ENCODE measurements at places on chromosomes 13 and 19.

DNA sequence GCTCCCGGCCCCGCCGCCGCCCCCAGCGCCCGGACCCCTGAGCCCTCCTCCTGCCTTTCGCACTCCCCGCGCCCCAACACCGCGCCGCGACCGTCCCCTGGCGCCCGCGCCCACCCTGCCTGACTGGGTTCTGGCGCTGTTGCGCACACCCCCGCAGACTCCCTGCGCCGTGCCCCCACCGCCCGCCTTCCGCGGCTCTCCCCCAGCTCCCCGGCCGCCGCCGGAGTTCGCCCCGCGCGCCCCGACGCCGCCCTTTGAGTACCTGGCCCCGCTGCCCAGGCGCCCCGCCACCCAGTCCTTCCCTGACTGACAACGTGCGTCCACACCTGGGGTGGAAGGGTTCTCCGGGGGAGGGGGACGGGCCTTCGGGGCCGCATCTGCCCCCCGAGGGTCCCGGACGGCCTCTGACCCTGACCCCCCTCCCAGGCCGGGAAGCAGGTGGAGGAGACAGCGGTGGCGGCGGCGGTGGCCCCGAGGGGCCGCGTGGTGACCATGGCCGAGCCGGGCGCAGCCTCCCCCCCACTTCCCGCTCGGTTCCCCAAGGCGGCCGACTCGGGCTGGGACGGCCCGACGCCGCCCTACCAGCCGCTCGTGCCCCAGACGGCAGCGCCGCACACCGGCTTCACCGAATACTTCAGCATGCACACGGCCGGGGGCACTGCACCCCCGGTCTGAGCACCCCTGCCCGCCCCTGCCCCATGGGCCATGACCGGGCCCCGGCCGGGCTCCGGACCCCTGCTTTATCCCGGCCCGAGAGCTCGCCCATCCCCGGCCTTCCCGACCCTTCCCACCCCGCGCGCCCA lies 1.4 kb upstream of the MEGF8 start:
- no peak for DNase-seq

DNA sequence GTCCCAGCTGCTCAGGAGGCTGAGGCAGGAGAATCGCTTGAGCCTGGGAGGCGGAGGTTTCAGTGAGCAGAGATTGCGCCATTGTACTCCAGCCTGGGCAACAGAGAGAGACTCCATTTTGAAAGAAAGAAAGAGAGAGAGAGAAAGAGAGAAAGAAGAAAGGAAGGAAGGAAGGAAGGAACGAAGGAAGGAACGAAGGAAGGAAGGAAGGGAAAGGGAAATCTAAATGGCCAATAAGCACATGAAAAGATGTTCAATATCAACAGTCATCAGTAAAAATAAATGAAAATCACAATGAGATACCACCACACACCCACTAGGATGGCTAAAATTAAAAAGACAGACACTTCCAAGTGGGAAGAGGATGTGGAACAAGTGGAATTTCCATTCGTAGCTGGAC lies 19.7 kb downstream of the FXYD5 start:
- no peak for DNase-seq

DNA sequence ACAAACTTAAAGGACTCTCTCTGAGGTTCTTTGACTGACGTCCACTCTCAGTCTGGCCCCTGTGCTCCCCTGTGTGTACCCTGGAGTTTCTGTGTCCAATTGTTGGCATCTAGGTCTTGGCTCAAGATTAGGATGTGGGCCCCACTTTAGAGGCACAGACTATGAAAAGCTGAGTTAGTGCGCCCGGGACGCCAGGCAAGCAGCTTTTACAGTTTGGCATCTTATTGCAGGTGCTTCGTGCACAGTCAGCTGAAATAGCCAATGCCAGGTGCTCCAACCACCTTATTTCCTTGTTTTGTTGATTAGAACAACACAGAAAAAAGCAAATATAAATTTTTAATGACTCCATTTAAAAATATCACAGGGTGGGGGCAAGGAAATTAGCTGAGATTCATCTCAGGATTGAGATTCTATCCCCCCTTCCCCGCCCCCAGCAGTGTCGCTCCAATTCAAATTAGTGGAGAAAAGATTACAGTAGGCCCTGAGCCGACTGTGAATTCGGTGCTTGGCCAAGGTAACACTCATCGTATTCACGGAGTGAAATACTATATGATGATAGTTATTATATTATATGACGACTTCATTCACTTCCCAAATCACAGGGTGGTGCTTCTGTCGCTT lies 4.3 kb downstream of the SOX1 start:
- no peak for DNase-seq

DNA sequence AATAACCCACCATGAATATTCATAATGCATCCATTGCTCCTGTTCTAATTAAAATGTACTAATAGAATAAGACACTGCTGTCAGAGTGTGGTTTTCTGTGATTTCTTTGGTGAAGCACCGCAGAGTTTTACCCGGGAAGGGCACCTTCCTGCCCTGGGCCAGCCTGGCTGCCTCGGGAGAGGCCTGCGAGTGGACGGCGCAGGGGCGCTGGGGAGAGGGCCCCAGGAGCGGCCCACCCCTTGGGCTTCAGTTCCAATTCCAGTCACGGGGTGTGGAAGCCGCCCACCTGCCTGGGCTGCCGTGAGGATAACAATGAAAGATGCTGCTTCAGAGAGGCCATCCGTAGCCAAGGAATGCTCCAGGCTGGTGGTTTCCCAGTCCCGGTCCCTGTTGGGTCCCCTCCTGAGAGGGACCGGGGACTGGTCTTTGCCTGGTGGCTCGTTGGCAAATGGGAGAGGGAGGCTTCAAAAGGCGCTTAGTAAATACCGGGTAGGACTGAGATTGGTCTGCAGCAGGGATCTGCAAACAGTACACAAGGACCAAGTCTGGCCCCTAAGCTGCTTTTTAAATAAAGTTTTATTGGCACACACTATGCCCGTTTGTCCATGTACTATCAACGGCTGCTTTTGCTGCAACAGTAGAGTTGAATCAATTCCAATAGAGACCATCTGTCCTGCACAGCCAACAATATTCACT lies 18.0 kb downstream of the TCF3 start:
- DNase-seq, result no peak

GRCh38 chr19:711254-711653 lies 2.5 kb downstream of the PALM start:
- DNase-seq, result no peak

- no peak for DNase-seq
These were observed 10.7 kb downstream of the SYMPK start for GRCh38 chr19:45852145-45852750.

DNA sequence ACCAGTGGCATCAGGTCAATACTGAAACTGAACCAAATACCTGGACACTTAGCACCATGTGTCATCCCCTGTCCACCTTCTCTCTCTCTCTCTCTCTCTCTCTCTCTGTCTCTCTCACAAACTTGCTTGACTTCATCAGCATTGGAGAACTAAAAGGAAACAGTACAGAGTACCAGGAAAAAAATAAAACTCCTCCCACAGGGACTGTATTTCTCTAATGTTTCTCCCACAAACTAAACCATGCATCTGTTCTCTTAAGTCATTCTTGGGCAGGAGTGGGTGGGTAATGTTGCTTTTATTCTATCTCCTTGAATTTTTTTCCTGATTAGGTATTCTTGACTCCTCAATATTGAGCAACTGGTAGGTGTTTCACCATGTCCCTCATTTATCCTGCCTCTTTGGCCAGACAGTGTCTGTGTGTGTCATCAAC lies 112.9 kb upstream of the CACNA1A start:
- no peak for DNase-seq

- DNase-seq, result no peak
These were observed 164.6 kb upstream of the TSHZ3 start for GRCh38 chr19:31513841-31514240.

- no peak for DNase-seq
These were observed 238.3 kb upstream of the MAB21L1 start for GRCh38 chr13:35714588-35715377.

DNA sequence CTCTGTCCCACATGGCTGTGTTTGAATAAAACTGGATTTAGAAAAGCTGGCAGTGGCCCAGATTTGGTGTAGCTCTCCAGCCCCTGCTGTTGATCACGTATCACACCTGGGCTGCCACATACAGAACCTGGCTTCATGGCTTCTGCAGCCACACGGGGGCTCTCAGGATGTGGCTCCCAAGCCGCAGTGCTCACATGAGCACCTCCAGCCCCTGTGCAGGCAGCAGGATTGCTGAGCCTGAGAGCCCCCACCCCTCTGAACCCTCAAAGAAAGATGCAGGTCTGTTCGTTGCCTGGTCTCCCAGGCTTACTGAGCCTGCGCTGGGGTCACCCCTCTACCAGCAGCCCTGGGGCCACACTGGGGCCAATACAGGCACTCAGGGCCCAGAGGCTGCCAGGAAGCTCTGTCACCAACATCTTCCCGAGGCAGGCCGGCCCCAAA lies 2.7 kb downstream of the PLEKHF1 start:
- DNase-seq, result no peak

GRCh38 chr19:8334458-8335342 lies 8.4 kb downstream of the KANK3 start:
- no peak for DNase-seq

DNA sequence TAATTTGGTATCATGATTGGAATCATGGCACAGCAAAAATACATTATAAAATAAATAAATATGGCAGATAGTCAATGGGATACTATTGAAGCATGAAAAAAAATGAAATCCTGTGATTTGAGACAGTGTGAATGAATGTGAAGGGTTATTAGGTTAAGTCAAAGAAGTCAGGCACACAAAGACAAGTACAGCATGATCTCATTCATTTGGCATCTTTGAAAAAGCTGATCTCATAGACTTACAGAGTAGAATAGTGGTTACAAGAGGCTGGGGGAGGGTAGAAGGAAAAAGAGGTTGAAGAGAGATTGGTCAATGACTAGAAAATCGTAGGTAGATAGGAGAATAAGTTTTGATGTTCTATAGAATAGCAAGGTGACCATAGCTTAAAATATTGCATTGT lies 295.1 kb upstream of the SLITRK5 start:
- DNase-seq, result no peak

- DNase-seq, result no peak
These were observed 3.8 kb downstream of the PDE4A start for GRCh38 chr19:10424011-10424637.

- DNase-seq, result no peak
These were observed 147.8 kb upstream of the PCDH9 start for GRCh38 chr13:67377919-67378318.

GRCh38 chr19:3234800-3235199 lies 10.3 kb downstream of the CELF5 start:
- no peak for DNase-seq

DNA sequence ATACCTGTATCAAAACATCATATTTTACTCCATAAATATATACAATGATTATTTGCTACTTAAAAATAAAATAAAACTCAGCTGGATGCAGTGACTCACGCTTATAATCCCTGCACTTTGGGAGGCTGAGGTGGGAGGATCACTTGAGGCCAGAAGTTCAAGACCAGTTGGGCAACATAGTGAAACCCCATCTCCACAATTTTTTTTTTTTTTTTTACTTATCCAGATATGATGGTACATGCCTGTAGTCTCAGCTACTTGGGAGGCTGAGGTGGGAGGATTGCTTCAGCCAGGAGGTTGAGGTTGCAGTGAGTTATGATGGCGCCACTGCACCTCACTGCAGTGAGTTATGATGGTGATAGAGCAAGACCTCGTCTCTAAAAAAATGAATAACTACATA lies 22.4 kb downstream of the POU2F2 start:
- DNase-seq, result no peak

GRCh38 chr13:54928071-54928470 lies 1899.5 kb downstream of the OLFM4 start:
- DNase-seq, result no peak

DNA sequence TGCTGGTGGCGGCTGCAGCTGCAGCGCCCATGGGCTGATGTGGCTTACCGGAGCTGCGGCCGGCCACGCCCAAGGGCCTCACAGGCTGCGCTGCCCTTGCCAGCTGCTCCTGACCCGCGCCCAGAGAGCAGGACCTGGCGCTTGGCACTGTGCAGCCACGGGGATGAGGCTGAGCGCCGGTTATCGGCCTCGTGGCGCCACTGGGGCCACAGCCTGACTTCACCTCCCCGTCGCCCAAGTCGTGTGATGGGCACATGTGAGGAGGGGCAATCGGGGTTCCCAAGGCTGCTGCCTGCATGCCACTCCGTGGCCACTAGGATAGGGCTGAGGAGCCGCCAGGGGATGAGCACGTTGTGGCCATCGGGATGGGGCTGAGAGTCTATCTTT lies 77.2 kb upstream of the PABPC3 start:
- DNase-seq, result no peak

DNA sequence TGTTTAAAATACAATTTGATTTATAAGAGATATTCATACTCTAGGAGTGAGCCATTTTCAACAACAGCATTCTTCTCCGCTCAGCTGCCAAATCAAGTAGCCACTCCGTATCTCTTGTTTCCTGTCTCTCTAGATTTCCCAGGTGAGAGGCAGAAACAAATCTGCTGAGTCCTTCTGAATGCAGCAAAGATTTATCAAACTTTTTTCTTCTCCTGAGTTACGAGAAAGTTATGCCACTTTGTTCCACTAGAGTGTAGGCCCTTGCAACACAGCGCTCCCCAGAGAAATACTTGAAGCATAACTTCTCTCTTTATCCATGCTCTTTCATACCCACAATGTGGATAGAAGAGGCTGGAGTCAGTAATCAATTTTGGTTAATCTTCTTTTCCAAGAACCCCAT lies 1960.8 kb downstream of the OLFM4 start:
- no peak for DNase-seq

GRCh38 chr13:113977976-113978375 lies 4.1 kb upstream of the C13orf46 start:
- DNase-seq, result no peak

GRCh38 chr19:8487137-8487851 lies 15.1 kb downstream of the PRAM1 start:
- peak; percentile 27 for DNase-seq

DNA sequence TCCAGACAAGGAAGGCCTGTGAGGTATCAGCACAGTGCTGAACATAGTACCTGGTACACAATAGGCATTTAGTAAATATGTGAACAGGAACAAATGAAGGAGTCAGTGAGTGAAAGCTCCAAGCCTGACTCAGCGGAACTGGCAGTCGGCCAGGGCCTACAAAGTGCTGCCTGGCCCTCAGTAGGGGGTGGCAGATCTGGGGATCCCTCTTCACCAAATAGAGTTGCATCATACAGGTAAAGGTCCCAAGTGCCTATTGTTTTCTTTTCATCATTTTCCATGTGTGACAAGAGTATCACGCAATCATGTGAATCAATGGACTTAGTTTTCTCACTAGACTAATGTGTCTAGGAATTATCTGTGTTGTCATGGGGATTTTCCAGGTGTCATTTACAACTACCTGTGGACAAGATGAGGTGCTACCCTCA lies 9.2 kb downstream of the CYP2B6 start:
- DNase-seq, result no peak
